ENCODE measurements at places on chromosomes 4 and X.

DNA sequence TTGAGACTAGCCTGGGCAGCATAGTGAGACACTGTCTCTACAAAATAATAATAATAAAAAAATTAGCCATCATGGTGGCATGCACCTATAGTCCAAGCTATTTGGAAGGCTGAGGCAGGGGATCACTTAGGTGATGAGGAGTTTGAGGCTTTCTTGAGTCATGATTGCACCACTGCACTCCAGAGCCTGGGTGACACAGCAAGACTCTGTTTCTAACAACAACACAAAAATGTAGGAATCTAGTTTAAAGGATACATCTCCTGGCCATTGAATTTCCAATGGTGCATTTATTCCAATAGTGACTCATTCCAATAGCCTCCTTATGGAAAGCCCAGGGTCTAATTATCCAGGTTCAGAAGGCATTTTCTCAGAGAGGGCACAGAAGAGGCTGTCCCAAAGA is 21.9 kb upstream of the HERC6 start:
- no peak for DNase-seq

- DNase-seq: no peak
These were observed 563.1 kb downstream of the INPP4B start for GRCh38 chr4:142282870-142283431.

DNA sequence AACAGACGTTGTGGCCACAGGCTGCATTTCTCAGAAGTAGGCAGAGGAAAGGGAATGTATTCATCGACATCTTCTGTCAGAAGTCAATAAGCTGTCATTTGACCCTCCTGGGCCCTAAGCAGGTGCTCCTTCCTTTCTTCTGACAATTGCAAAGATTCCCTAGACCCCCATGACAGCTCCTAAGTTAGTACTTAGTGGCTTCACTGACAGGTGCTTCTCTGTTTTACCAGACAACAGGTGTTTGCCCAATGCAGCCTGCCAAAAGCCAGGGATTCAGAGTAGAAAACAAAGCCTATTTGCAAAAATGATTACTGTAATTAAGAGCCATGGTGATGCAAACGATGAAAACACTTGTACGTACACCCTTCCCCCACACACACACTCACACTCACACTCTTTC is 7.5 kb upstream of the FGF5 start:
- no peak for DNase-seq

GRCh38 chrX:146755214-146755613 is 54.4 kb upstream of the CXorf51B start:
- DNase-seq: no peak

DNA sequence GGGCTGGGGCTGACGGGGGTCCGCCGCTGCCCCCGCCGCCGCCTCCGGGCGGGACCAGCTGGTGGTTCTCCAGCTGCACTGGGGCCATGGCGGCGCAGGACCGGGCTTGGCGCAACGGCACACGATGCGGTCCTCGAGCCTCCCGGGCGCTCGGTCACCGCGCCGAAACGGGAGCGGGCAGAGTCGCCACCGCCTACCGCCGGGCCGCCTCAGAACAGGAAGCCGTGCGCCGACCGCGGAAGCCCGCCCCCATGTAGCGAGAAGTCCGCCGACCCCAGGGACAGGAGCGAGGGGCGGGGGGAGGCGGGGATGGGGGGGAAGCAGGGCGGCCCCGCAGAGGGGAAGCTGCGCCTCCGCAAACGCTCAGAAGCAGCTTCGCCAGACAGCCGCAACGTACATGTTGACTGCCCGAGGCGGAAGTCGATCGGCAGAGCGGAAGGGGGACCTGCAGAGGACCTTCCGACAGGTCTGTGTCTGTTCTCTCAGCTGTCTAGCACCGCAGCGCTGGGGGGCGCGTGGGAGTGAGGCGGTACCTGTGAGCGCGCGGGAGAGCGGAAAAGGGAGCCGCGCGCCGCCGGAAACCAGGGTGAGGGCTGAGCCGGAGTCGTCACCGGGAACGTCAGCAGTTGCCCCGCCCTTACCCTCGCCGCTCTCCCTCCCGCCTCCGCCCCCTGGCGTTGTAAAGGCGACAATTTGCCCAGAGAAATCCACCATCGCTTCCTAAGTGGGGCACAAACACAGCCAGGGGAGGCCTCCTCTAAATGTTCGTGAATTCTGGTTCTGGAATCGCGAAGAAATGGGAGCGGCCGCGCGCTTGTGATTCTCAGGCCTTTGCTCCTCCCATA is at the start of gene MED14:
Gene MED14 (minus strand): TSS at position 218 of the 845 bp plus-strand sequence. CDS start 130 bp downstream, at position 88.
- peak; percentile 48 for DNase-seq

GRCh38 chr4:84856468-84857049 is 109.9 kb downstream of the WDFY3 start:
- no peak for DNase-seq

GRCh38 chrX:25004485-25005032 is 11.2 kb downstream of the ARX start:
- no peak for DNase-seq

DNA sequence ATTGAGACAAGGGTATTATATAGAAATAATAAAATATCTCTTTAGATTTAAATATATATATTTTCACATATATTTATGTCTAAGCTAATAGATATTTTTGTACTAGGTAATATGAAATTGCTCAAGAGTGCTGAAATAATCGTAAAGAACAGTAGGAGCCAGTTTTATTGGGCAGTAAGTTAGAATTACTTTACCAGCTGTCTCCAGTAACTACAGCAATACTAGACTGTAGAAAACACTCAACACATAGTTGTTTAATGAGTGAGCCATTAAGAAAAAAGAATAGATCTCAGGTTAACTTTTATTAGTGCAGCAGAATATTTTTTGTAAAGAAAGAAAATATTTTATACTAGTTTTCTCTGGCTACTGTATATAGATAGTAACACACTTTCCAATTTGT is 715.2 kb downstream of the TRIML1 start:
- DNase-seq: no peak

DNA sequence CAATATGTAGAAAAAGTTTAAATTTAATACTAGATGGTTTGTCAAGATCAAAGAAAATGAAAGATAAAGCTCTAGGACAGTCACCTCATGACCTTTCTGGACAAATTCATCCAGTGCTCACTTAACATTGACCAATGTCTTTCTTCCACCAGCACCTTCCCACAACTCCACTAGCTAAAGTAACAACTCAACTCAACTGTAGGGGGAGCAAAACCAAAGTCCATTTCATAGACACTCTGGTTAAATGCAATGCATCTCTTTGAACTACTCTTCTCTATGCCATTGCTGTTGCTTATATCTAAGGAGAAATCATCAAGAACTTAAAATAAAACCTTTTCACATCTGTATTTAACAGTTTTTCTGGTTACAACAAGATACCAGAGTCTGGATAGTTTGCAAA is 25.1 kb downstream of the UGT2B4 start:
- no peak for DNase-seq

Measured in fibroblast of skin of left biceps (primary cell).